ENCODE measurements at places on chromosomes 4 and X.

DNA sequence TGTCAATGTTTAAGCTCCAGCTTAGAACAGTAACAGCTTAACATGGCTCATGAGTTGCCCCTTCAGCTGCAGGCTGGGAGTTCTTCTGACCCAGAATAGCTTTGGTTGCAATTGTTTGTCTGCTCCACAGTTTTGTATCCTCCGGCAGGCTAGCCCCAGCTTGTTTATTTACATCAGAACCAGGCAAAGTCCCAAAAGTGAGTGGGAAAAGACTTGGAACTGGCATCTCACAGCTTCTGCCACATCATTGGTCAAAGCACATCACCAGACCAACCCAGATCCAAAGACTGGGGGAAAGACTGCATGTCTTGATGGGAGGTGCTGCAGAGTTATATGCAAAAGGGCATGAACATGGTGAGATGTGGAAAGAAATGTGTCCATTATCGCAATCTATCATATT lies 231.2 kb upstream of the CPEB2 start:
- no peak for DNase-seq

DNA sequence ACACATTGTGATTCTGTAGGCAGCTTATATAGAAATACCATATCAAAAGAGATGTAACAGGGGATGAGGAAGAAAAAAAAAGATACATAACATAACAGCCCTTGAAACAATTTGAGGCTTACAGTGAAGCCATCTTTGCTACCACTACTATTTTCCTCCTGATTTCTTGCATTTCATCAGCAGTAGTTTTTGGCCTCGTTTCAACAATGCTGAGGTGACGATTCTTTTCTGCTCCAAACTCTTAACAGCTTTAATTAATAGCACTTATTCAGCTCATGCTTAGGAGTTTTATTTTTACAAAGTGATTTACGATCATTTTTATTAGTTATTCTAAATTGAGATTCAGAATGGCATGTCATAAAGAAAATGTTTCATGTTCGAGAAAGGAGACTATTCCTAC lies 163.2 kb downstream of the DCK start:
- no peak for DNase-seq

DNA sequence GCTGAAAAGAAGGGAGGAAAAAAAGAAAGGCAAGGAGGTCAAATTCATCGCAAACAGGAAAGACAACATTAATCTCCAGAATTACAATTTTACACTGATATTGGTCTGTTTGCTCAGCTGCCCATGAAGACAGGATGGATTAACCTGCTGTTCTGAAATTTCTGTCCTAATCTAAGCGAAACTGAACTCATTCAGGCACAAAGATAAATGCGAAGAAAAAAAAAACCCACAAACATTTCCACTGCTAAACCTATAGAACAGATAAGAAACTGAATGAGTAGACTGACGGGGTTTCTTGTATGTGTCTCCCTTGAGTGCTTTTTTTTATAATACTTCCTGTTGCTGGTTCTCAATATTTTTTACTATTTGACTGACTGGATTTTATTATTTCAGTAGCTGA lies 251.8 kb upstream of the FTHL17 start:
- no peak for DNase-seq

DNA sequence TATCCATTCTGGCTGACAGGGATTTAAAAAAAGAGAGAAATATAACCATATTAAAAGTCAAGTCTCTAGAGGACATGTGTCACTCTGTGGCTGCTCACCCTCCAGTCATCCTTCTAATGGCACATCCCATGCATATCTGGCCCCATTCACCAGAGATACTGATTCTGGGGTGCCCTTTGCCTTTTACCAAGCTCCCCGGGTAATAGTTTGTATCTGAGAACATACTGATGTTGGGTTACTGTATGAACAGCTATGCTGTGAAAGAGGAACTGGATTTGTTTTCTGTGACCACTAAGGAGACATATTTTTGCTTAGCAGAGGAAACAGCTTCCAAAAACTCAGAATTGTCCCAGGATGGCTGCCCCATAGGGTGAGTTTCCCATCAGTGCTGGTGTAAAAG lies 56.0 kb downstream of the SAT1 start:
- DNase-seq, result no peak

DNA sequence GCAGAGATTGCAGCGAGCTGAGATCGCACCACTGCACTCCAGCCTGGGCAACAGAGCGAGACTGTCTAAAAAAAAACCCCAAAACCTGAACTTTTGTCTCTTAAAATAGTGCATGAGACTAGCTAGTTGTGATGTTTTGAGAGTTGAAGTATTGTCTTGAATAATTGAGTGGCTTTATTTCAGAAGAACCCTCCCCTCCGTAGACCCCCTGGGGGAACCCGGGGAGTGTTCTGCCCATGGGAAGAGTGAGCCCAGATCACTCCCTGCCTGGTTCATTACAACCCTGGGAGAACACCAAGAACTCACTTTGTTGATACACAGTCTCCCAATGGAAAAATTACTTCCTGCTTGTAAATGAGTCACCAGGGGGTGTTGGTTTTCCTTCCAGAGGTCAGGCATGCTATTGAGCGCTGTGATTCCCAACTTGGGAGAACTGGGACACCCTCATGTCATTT lies 65.3 kb upstream of the SHISA3 start:
- no peak for DNase-seq

- DNase-seq, result peak; percentile 7
These were observed 1240.7 kb downstream of the C4orf33 start for GRCh38 chr4:130336585-130337217.

GRCh38 chr4:88616275-88617150 lies 24.2 kb downstream of the HERC3 start:
- DNase-seq, result no peak

DNA sequence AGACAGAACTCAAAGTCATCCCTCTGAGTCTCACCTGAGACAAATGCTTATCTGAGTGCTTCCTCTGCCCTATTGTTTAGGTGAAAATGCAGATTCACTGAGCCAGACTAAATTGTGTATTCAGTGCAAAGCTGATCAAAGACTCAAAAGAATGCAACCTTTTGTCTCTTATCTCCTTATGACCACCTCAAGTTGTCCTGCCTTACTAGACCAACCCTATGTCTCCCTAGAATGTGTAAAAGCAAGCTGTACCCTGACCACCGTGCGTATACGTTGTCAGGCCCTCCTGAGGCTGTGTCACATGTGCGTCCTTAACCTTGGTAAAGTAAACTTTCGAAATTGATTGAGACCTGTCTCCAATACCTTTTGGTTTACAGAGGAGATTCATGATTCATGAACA lies 63.6 kb upstream of the SH3RF1 start:
- DNase-seq, result no peak

- DNase-seq, result no peak
These were observed 2.9 kb downstream of the TBCK start for GRCh38 chr4:106312997-106313522.

- no peak for DNase-seq
These were observed 61.7 kb upstream of the ATXN3L start for GRCh38 chrX:13381514-13381913.

GRCh38 chrX:50827996-50828395 lies 14.0 kb upstream of the SHROOM4 start:
- no peak for DNase-seq

DNA sequence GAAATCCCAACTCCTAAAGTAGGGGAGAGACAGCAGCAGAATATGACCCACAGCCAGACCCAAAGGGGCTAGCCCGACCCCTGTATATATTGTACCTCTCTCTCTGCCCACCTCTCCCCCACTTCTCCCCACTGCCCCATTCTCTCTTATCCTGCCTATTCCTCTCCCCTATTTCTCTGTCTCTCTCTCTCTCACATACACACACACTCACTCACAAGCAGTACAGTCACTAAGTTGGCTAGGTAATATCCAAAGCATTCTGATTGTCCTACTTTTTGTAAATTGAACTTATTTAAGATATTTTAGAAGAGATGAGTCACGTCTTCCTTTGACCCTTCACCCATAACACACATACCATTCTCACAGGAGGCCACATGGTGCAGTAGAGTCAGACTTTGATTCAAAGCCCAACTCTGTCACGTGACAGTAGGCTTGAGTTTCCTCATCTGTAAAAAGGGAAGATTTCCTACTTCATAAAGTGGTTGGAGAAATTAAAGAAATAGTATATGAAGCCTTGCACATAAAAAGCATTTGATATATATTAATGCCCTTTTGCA lies 29.5 kb downstream of the SRPX2 start:
- no peak for DNase-seq

- no peak for DNase-seq
These were observed 46.9 kb upstream of the ATP8A1 start for GRCh38 chr4:42703813-42704212.

DNA sequence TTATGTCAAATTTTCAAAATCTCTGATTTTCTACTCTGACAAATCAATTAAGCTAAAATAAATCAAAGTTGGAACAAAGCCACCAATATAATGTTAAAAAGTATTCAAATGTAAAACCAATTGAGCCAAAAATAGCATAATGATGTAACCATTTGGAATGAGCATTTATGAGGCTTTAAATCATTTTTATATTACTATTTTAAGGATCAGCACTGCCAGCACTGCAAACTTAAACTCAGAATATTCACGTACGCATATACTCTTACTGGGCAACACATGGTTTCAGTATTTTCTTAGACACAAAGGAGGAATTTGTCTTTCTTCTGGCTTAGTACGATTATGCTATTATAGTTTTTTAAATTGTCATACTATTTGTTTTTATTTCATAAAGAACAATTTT lies 52.2 kb downstream of the AFAP1 start:
- no peak for DNase-seq

DNA sequence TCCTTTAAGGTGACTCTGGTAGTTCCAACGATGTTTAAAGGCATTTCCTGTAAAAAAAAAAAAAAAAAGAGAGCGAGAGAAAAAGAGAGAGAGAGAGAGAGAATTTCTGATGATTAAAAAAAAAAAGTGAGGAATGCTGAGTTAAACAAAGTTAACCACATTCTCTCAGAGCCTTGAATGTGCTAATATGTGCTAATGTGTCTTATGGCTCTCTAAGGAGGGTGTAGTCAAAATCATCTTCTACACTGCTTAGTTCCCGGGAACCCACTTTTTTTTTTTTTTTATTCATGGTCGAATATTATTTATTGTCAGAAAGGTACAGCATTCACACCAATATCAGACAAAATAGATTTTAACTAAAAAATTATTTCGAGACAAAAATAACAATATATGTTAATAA lies 111.7 kb downstream of the SNCA start:
- no peak for DNase-seq
